Neural crest cell (in vitro differentiated cells): ENCODE measurements at places on chromosomes 5 and 9. TPM values are rescaled to one million over a fixed set of nuclear protein-coding genes. Genes with fewer than 3 reads are reported as not detected.
A peak's percentile ranks its signal among the peaks of the same experiment; 100 is the strongest.

The IFNA13 gene
- not detected in 2 replicates for total RNA-seq

The SLC36A3 gene
- not detected in 2 replicates for total RNA-seq

The IL3 gene
- not detected in 2 replicates for total RNA-seq

The FCN1 gene
- total RNA-seq: not detected in 2 replicates

The C6 gene
- not detected in 2 replicates for total RNA-seq

- H3K36me3 ChIP-seq: no peaks in the 10 kb centered on the region
- H3K27ac ChIP-seq: no peak overlapping the region
- DNase-seq: no peak
- peaks cover 13% of the 10 kb centered on the region for H3K27me3 ChIP-seq
These were observed 3.4 kb upstream of the APBA1 start for GRCh38 chr9:69675563-69675962.

- peaks cover 9% of the 10 kb centered on the region for H3K4me1 ChIP-seq
- H3K4me3 ChIP-seq: no peak overlapping the region
- no peak overlapping the region for H3K27ac ChIP-seq
- no peak for DNase-seq
- peaks cover 11% of the 10 kb centered on the region for H3K36me3 ChIP-seq
These were observed 24.2 kb downstream of the PPIC start for GRCh38 chr5:123012321-123012720.

DNA sequence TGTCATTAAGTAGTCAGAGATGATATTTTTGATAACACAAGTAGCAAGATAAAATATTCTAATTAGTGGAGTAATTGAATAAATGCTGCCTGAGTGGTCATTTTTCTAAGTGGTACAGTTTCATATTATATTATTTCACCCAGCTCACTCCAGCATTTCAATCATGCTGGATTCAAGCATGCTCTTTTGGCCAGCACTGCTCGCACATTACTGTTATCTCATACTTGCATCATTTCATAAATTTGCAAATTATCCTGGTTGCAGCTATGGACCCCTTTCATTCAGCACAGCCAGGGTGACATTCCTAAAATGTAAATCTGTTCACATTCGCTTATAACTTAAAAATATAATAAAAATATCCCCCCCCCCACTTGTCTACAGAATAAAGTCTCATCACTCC lies 520.8 kb upstream of the CYLC2 start:
- no peaks in the 10 kb centered on the region for H3K36me3 ChIP-seq
- no peak for DNase-seq
- no peaks in the 10 kb centered on the region for H3K4me1 ChIP-seq
- H3K4me3 ChIP-seq: no peak overlapping the region
- H3K27me3 ChIP-seq: peaks cover 3% of the 10 kb centered on the region

- no peak overlapping the region for H3K4me3 ChIP-seq
- no peak for DNase-seq
- H3K27ac ChIP-seq: no peak overlapping the region
- H3K27me3 ChIP-seq: no peaks in the 10 kb centered on the region
- H3K4me1 ChIP-seq: peaks cover 22% of the 10 kb centered on the region
- H3K36me3 ChIP-seq: peaks cover 3% of the 10 kb centered on the region
These were observed 253.8 kb upstream of the POU5F2 start for GRCh38 chr5:93995126-93995621.

GRCh38 chr9:128732576-128732975 lies 8.6 kb upstream of the ZDHHC12 start:
- peaks cover 8% of the 10 kb centered on the region for H3K4me1 ChIP-seq
- no peak for DNase-seq
- H3K27ac ChIP-seq: no peak overlapping the region
- no peaks in the 10 kb centered on the region for H3K27me3 ChIP-seq

DNA sequence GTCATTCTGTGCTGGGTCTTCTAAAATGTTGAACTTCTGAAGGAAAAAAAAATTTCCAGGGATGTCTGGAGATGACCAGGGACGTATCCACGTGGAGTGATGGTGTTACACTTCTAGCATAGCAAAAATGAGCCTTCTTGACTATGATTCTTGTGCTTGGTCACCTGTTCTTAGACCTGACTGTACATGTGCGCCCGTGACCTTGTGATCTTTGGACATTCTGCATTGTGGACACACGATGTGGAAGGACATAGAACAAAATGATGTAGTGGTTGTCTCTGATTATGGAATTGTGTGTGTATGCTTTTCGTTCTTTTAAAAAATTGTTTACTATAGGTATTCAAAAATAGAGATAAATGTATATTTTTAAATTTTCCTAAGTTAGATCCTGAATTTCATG lies 61.0 kb downstream of the SNX30 start:
- no peak for DNase-seq
- no peak overlapping the region for H3K4me3 ChIP-seq
- H3K4me1 ChIP-seq: no peaks in the 10 kb centered on the region
- peaks cover 2% of the 10 kb centered on the region for H3K36me3 ChIP-seq

DNA sequence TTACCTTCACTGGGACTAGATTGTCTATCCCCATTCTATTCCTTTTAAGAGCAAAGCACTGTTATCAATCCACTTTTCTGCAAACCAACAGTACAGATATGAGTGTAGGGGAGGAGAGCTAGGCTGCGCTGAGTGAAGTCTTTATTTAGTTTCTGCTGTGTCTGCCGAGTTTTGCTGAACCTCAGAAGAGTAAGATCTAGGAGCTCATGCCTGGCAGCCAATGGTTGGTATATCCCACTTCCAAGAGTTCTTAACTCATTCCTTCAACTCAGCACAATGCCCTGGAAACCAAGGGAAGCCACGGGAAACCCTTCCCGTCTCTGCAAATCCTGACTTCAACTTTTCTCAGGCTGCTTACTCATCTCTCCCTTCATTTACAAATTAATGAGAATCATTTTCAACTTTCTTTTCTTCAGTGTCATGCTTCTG lies 58.0 kb upstream of the JAK2 start:
- H3K27ac ChIP-seq: no peak overlapping the region
- H3K36me3 ChIP-seq: peaks cover 2% of the 10 kb centered on the region

GRCh38 chr5:93612855-93613243 lies 29.8 kb downstream of the NR2F1 start:
- H3K4me3 ChIP-seq: peak overlapping the region; percentile 87
- H3K27ac ChIP-seq: no peak overlapping the region
- H3K27me3 ChIP-seq: peaks cover 74% of the 10 kb centered on the region
- H3K36me3 ChIP-seq: no peaks in the 10 kb centered on the region
- H3K4me1 ChIP-seq: peaks cover 92% of the 10 kb centered on the region
- DNase-seq: no peak

- H3K27me3 ChIP-seq: no peaks in the 10 kb centered on the region
- peaks cover 17% of the 10 kb centered on the region for H3K4me1 ChIP-seq
- DNase-seq: no peak
- no peak overlapping the region for H3K4me3 ChIP-seq
- no peaks in the 10 kb centered on the region for H3K36me3 ChIP-seq
These were observed 458.0 kb downstream of the DMAC1 start for GRCh38 chr9:7341571-7341970.

GRCh38 chr5:110341836-110342235 lies 384.6 kb downstream of the TMEM232 start:
- DNase-seq: no peak
- peaks cover 5% of the 10 kb centered on the region for H3K4me1 ChIP-seq
- no peak overlapping the region for H3K4me3 ChIP-seq

- H3K27ac ChIP-seq: no peak overlapping the region
- H3K4me1 ChIP-seq: peaks cover 31% of the 10 kb centered on the region
- H3K36me3 ChIP-seq: peaks cover 12% of the 10 kb centered on the region
- DNase-seq: no peak
These were observed 6.9 kb downstream of the NR4A3 start for GRCh38 chr9:99828417-99829176.

DNA sequence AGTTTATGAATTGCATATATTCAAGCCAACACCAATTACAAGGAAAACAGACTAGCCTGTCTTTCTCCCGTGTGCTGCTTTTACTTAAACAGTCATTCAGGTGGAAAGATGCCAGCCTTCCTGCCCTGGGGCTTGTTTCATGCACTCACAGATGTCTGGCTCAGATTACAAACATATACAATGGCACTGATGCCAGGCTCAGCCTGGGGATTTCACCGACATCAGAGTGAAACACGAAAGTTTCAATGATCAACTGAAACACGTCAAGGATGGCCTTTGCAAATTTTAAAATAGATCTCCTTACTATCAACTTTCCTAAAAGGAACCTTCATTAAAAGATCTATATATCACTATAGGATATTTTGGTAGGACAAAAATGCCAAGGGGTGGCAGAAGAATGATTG lies 1576.5 kb downstream of the EFNA5 start:
- H3K27me3 ChIP-seq: no peaks in the 10 kb centered on the region
- DNase-seq: no peak
- no peak overlapping the region for H3K4me3 ChIP-seq
- H3K4me1 ChIP-seq: peaks cover 4% of the 10 kb centered on the region

- no peak overlapping the region for H3K4me3 ChIP-seq
- H3K4me1 ChIP-seq: no peaks in the 10 kb centered on the region
- no peaks in the 10 kb centered on the region for H3K36me3 ChIP-seq
- DNase-seq: no peak
- no peaks in the 10 kb centered on the region for H3K27me3 ChIP-seq
These were observed 136.7 kb upstream of the MOCS2 start for GRCh38 chr5:53246042-53246836.

- H3K4me3 ChIP-seq: no peak overlapping the region
- peaks cover 2% of the 10 kb centered on the region for H3K27me3 ChIP-seq
- DNase-seq: no peak
- H3K4me1 ChIP-seq: no peaks in the 10 kb centered on the region
- H3K27ac ChIP-seq: no peak overlapping the region
- H3K36me3 ChIP-seq: no peaks in the 10 kb centered on the region
These were observed 33.9 kb downstream of the FTMT start for GRCh38 chr5:121885630-121886029.

DNA sequence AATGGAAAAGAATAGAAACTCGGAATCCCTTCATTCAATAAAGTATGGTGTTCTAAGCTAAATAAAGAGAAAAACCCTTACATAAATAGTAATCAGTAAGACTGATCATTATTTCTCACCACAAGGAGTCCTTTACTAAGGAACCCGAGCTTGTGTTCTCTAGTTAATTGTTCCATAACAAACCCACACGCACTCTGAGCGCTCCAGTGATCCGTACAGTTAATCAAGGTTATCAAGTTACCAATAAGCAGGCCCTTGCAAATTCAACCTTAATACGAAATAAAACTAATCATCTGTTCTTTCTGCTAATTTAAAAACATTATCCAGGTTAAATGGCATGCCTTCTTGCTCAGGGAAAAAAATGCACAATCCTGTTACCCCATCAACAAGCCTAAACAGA lies 224.4 kb downstream of the FRMD3 start:
- no peak overlapping the region for H3K4me3 ChIP-seq
- peaks cover 6% of the 10 kb centered on the region for H3K4me1 ChIP-seq
- H3K27ac ChIP-seq: no peak overlapping the region
- no peaks in the 10 kb centered on the region for H3K36me3 ChIP-seq
- no peak for DNase-seq
- H3K27me3 ChIP-seq: no peaks in the 10 kb centered on the region

DNA sequence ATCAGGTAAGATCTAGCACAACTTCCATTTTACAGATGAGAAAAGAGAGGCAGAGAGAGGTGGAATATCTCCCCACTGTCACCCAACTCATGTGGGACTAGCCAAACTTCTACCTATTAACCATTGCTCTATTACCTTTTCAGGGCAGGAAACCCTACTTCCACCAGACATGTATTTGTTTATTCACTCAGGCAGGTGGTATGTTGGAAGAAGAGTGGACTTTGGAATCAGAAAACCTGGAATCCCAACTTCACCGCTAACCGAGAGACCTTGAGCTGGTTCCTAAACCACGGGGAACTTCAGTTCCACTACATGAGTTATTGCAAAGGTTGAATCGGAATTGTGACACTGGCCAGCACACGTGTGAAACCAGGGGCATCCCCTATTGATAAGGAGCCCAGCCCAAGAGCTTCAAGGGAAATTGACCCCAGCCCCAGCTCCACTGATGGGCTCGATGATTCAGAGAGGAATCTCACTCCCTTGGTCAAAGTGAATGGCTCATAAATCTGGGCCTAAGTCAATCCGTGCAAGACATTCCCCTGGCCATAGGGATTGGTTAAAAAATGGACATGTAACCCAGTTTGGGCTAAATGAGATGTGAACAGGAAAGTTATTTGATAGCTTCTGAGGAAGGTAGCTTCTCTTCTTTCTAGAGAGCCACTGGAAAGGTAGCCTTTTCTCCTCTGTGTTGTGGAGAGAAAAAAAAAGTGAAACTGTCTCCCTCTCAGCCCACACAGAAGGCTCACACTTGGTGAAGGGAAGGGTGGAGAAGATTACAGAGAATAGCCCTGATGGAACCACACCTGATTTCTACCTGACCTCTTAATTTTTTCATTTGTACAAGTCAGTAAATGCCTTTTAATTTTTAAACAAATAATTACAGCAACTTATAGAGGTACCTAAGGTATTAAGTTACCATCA lies 5.5 kb upstream of the GLIS3 start:
- no peak for DNase-seq
- no peak overlapping the region for H3K27ac ChIP-seq
- H3K4me3 ChIP-seq: no peak overlapping the region
- H3K4me1 ChIP-seq: peaks cover under 1% of the 10 kb centered on the region
- H3K36me3 ChIP-seq: no peaks in the 10 kb centered on the region
- H3K27me3 ChIP-seq: peaks cover 28% of the 10 kb centered on the region

DNA sequence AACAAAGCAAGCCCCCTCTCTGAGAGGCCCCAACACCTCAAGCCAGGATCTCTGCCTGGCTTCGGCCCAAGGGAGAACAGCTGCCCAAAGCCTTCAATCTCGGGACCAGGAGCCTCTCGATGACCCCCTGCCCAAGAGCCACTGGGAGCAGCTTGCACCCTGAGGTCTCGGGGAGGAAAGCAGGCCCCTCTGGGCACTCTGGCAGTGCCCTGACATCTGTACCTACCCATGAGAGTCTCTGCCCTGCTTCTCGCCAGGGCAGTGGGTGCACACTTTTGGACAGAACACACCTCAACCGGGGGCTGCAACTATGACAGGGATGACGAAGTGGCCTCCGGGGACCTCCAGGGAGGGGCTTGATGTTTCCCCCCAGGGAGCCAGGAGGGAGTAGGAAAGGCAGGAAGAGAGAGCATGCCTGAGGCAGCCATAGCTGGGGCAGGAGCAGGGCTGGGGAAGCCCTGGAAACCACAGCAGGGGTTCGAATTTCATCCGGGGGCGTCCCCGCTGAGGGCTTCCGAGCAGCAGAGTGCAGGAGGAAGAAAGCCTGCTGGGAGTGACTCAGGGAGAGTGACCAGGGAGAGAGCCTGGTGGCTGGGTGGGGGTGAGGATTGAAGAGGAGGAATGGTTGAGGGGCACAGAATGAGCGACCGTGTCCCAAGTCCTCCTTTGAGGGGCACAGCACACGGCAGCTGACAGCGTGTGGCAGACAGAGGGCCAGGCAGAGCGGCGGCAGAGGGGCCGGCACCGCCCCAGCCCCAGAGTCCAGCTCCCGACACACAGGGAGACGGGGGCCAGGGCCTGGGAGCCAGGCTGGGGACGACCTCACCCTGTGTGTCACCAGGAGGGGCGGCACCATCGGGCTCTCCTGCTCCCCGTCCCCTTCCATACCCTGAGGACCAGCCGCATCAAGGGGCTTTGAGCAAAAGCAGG lies 1.8 kb downstream of the LPCAT1 start:
- H3K27me3 ChIP-seq: no peaks in the 10 kb centered on the region
- H3K27ac ChIP-seq: no peak overlapping the region
- H3K4me1 ChIP-seq: peaks cover 31% of the 10 kb centered on the region
- peak overlapping the region; percentile 93 for H3K4me3 ChIP-seq
